ENCODE measurements at places on chromosomes 1 and 21.

DNA sequence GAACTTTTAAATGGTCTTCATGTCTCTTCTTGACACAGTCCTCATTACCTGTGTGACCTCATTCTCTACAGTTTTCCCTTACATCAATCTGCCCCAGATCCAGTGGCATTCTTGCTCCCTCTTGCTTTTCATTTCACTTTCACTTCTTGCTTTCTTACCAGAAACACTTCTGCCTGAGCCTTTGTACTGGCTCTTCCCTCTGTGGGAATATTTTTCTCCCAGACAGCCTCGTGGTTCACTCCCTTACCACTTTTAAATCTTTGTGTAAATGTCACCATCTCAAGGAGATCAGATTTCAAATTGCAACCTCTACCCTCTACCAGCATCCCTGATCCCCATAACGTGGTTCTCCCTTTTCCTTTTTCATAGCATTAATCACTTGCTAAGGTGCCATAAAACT, 73.2 kb downstream of the DISC1 start:
- DNase-seq, result no peak

GRCh38 chr1:60470246-60470645, 396.7 kb upstream of the C1orf87 start:
- DNase-seq, result no peak

DNA sequence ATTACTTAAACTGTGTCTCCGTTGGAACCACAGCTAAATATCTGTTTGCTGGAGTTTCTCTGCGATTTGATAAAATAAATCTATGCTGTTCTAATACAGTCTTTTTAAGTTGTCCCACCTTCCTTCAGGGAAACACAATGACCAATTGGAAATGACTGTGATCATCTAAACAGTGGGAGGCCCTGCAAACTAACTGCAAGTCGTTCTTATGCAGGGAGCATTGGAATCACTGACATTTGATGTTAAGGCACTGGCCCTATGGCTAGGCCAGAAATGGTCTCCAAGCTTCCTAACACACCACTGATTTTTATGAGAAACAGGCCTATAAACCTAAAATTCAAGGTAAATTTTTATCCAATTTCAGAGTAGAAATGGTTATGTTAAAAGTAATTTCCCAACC, 645.2 kb downstream of the LMO4 start:
- no peak for DNase-seq

- no peak for DNase-seq
These were observed 10.7 kb downstream of the ZNF648 start for GRCh38 chr1:182050481-182051448.

DNA sequence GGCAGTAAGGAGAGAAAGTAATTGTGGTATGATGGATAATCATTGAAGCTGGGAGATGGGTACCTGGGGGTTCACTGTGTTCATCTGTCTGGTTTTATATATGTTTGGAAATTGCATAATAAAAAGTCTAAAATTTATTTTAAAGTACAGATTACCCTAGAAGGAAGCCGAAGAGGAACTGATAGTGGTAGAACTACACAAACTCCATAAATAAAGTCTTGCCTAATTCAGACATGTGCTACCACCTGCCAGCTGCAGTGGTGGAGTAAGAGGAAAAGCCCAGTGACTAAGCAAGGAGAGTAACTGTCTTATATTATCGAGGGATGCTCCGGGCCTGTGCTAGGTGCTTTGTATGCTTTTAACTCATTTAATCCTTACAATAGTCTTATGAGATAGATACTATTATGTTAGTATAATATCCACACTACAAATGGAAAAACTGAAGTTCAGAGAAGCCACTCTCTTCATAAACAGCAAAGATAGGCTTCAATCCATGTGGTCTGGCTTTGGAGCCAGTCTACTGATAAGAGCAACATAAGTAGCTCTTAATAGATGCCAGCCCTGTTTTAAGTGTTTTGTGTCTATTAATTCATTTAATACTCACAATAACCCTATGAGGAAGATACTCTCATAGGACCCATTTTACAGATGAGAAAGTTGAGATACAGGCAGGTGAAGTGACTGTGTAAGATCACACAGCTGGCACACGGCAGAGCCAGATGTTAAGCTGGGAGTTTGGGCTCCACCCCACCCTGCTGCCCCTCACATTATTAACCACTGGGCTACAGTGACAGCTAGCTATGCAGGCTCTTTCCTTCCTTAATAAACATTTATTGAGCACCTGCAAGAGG, 56.8 kb upstream of the HNRNPU start:
- DNase-seq, result no peak

GRCh38 chr1:66402194-66402593, 131.8 kb upstream of the SGIP1 start:
- no peak for DNase-seq

GRCh38 chr1:226571893-226572292, 23.3 kb downstream of the STUM start:
- no peak for DNase-seq

DNA sequence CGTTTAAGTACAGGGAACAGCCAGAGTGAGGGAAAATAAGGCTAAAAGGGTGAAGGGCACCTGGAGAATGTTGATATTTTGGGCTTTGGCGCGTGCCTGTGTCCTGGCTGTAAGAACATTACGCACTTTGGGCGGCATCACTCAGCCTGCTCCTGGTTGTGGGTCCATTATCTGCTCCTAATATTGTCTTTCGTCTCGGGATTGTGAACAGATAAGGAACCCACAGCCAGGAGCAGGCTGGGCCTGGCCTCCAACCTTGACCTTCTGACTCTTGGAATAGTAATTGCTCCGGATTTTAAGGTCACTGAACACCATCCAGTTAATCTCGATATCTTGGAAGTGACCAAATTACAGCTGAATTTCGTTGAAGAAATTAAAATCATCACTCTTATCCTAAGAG, 61.9 kb downstream of the TCP10L start:
- DNase-seq, result no peak

DNA sequence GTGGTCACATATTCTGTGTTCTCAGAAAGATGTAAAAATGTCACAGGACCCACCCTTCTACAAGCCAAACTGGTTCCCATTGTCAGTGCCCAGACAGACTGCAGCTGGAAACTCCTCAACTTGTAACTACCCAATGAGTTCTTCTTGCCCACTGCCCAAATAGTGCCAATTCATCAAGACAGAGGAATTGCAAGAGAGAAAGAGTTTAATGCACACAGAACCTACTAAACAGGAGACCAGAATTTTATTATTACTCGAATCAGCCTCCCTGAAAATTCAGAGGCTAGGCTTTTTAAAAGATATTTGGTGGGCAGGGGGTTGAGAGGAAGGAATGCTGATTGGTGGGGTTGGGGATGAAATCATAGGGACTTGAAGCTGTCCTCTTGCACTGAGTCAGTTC, 184.1 kb downstream of the URB2 start:
- no peak for DNase-seq

DNA sequence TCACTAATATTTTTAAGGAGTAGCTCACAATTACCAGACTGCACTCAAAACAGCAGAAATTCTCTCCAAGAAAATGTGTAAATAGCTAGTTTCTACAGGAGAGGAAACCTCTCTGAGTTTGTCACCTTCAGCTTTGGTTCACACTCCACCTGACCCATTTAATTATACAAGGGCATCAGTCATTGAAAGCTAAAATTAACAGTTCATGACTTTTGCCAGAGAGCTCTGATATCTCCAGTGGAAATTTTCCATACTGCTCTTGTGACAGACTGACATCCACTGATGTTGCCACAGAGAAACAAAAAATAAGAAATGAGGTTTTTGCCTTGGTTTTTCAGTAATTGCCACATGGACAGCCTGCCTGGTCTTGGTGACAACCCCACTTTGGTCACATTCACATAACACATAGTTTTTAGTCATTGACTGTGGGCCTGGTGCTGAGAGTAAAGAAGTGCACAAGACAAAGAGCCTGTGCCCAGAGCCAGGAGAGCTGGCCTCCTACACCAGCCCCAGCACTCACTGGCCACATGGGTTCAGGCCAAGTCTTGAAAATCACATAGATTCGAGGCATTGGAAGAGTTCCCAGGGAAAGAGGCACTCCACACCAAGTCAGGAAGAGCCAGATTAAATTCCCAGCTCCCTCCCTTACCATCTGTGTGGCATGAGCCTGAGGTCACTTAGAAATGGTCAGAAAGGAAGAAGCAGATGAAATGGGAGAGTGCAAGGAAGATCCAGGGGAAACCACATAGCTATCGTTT, 13.8 kb upstream of the SIM2 start:
- no peak for DNase-seq

DNA sequence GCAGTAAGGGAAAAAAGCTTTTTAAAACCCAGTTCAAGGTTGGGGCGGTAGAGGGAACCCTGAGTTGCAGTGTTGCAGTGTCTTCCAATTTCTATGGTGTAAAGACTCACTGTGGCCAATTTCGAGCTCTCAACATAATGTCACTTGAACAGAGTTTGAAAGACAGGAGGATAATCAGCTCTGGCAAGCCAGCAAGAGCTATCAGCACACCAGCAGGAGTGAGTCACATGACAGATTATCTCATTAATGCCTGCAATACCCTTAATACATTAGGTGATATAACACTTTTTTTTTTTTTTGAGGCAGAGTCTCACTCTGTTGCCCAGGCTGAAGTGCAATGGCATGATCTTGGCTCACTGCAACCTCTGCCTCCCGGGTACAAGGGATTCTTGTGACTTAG, 22.8 kb downstream of the SLC9C2 start:
- no peak for DNase-seq

Measured in stimulated activated CD4-positive, alpha-beta T cell treated with anti-CD3 and anti-CD28 coated beads, Interleukin-2, amount 100 ng/mL, for 4 hours (primary cell).